ENCODE measurements at places on chromosomes 2 and 18.

DNA sequence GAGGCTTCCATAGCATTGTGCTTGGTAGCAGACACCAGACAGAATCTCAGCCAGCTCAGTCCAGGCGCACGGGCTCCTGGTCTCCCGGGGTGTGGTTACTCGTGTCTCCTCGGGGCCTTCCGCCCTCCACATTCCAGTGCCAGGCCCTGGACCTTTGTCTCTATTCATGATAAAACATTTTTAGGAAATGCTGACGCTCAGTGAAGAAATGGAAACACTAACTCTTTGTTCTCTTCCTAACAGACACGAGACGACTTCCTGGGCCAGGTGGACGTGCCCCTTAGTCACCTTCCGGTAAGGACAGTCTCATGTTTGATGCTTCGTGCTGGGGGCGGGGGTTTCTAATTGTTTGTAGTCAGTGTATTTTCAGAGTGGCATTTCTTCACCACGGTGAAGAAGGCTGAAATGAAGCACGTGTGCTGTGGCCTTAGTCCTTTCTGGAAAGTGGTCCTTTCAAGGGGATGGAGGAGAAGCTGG, 271.8 kb downstream of the NEDD4L start:
- no peak for DNase-seq

DNA sequence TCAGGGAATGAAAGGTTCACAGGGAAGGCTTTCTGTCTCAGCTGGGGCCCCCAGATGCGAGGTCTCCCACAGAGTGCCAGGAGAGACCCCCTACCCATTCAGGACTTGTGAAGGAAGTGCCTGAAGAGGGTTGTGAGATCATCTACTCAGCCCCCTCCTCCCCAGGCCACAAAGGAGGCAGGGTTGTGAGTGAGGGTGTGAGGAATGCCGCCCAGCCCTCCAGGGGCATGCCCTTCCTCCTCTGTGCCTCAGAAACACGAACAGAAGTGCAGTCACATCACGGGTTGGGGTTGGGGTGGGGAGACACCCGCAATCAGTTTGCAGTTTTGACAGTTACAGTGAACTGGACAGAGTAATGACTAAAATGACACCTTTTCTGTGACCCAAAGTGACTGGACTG, 5.0 kb downstream of the MAL start:
- no peak for DNase-seq

DNA sequence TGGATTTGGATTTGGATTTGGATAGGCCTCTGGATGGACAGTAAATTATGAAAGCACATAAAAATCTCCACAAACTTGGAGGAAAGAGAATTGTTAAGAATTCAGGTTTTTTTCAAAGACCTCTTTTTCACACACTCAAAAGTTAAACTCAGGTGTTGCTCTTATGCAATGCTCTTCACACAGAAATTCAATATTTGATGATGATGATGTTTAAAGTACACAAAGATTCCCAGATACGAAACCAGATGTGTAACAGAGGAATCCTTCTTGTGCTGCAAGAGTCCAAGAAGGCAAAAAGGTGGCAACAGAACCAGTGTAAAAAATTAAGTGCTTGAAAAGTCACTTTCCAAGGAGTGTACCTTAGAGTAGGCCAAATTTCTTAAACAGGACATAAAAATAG, 75.8 kb upstream of the SPATS2L start:
- no peak for DNase-seq

DNA sequence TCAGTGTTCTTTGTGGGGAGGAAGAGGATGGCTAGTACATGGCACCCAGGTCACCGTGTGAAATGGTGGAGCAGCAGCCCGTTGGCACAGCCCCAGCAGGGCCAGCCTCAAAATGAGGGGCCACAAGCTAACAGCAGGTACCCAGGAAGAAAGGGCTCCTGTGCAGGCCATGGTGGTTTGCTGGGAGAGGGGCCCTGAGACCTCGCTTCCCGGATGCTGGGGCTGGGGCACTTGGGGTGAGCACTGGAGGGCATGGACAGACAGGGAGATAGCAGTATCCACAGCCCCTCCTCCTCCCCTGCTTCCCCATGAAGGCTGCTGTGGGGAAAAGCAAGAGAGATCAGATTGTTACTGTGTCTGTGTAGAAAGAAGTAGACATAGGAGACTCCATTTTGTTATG, 16.2 kb upstream of the TEX44 start:
- DNase-seq = no peak

GRCh38 chr2:191166111-191166755, 15.4 kb upstream of the STAT4 start:
- DNase-seq = peak; percentile 11

GRCh38 chr2:200170221-200170620, 136.3 kb upstream of the SPATS2L start:
- no peak for DNase-seq

DNA sequence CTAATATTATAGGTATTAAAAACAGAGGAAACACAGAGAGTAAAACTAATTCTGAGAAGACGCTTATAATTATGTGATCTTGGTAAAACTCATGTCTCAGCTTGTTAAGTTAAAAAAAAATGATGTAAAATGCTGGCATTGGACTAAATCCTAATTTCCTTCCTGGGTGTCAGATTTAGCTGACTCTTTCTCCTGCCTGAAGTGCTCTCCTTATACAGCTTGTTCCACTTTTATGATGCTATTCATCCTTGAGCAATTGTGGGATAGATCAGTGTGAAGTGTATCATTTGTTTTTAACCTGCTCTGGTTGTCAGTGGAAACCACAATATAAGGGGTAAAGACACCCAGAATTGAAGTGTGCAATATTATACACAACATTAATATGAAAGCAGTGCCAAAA, 84.9 kb downstream of the EFEMP1 start:
- no peak for DNase-seq

DNA sequence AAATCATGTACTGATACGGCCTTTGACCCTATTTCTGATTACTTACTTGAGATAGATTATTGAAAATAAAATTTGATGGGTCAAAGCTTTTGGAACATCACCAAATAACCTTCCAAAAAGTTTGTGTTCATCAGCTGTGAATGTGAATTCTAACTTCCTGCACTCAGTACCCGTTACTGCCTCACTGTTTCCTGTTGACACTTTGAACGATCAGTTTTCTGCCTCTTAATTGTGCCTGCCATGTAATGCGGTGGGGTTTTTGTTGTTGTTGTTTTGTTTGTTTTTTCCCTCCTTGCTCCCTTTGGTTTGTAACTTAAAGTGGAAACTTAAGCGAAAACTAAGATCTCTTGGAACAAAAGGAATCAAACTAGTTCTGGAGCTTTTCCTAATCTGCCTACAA, 18.9 kb downstream of the ATG16L1 start:
- no peak for DNase-seq

Data from nucleus accumbens (tissue), 56 donors.